Activated CD4-positive, alpha-beta T cell treated with anti-CD3 and anti-CD28 coated beads for 4 hours (primary cell): ENCODE measurements at places on chromosomes 5 and 9.

DNA sequence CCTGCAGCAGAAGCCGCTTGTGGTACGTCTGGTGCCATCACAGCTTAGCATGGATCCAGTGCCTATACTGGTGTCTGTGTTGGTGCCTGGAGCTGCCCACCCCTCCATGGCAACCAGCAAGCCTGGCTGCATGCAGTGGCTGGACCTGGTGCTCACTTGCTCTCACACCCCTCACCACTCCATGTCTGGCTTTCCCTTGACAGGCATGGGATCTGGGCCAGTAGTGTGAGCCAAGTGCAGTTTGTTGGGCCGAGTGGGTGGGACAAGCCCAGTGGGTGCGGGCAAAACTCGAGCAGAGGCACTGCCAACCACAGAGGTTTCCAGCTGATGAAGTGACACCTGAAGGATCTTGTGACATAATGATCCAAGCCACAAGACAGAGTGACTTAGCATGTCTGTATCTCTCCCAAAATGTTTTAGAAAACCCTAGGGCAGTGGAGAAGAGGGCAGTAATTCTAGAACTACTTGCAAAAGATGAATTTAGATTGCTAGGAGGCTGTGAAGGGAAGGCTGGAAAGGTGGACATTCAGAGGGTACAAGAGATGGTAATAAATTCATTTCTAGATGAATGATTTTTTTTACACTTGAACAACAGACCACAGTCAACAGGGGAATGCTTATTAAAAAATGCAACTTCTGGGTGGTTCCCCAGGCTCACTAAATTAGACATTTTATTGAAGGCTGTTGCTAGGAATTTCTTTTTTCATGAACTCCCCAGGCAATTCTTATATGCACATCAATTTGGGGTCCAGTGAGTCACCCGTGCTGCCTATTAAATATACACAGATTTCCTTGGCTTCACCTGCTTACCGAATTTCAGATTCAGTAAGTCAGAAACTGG lies 660.3 kb downstream of the TLR4 start:
- no peak for DNase-seq

DNA sequence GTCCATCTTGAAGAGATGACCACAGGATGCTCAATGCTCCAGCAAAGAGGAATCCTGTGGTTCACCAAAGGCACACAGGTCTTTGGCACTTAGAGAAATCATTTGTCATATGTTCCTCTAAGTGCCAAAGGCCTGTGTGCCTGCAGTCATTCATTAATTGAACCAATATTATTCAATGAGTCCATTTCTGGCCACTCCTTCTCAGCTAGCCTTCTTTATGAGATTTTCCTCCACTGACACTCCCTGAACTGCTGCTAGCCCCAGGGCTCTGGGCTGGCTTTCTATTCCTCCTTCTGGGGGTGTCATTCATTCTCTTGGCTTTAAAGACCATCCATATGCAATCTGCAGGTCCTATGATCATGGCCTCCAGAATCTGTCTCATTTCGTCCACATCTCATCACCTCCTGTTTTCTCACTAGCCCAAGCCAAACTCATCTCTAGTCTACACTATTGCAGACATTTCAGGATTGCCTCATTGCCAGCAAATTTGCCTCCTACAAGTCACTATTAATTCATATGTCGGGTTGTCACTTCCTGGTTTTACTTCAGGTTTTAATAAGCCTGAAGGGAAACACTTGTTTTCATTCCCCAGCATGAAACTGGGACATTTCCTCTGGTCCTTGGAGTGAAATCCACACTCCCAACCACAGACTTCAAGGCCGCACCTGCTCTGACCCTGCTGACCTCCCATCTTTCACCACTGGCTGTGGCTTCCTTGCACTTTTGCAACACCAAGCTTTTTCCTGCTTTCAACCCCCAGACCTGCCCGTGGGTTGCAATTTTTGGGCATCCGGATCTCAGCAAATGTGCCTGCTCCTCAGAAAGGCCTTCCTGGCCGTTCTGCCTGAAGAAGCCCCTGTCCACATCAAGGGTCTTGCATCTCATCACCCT lies 35.1 kb downstream of the KCNIP1 start:
- no peak for DNase-seq

DNA sequence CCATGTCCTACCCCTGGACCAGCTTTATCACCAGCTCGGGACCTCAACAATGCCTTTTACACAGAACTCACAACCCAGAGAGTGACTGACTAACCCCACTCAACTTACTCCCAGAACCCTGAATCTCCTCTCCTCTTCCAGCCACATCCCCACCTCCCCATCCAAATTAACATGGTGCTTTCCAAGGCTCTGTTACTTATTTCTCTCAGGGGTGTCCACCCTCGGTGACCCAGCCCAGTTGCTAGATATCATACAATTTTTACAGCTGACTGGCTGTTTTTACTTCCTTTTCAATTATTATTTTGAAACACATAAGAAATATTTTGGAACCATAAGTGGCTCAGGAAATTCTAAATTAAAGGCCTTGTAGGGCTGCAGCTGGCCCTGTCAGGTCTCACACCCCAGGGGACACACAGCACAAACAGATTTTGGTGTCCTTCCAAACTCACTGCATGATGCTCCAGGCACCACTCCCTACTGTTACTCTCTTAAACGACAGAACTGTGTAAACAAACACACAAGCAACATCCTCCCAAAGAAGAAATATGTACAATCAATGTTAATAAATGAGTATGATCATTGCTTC lies 180.6 kb downstream of the ADAMTS12 start:
- no peak for DNase-seq

DNA sequence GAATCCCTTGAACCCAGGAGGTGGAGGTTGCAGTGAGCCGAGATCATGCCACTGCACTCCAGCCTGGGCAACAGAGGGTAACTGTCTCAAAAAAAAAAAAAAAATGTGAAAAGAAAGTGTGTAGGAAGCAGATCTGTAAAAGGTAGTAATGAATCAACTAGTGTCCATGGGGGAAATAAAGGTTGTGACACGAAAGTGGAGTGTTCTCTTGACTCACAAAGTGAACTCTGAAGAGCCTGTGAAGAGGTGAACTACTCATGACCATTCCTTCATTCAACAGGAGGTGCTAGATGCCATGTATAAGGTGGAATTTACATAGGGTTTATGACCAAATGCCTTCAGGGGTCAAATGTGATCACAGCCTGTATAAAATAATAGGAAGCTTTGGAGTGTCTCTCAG lies 12.8 kb downstream of the IQGAP2 start:
- no peak for DNase-seq

DNA sequence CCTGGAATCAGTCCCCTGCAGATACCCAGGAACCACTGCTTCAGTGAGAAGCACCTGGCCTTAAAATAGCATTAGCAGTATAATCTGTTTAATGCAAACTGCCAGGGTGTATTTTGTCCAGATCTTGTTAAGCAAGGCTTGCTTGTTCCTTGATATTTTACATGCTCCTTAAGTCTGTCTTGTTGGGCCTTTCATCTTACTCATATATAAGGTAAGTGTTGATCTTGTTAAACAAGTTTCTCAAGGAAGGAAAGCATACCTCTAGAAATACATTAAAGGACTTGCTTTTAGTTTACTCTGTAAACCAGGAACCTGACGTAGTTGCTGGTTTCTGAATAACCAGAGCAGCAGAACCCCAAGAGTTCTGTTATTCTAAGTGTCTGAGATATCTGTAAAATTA lies 13.7 kb downstream of the HSPA4 start:
- DNase-seq = no peak

DNA sequence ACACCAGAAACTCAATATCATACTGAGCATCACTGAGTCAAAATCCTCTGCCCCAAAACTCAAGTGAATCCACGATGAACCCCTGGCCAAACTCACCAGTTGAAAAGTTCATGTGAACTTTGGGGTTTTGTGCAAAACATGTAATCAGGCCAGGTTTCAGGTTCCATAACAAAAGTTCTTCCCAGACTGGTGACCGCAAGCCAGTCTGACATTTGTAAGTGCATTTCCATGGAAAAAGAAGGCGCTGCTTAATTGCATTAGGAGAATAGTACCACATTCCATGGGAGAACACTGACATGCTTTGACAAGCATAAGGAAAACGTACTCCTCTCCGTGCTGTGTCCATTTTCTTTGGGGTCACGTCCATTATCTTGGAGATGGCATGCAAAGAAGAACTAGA lies 567.0 kb downstream of the BNC2 start:
- DNase-seq = no peak

DNA sequence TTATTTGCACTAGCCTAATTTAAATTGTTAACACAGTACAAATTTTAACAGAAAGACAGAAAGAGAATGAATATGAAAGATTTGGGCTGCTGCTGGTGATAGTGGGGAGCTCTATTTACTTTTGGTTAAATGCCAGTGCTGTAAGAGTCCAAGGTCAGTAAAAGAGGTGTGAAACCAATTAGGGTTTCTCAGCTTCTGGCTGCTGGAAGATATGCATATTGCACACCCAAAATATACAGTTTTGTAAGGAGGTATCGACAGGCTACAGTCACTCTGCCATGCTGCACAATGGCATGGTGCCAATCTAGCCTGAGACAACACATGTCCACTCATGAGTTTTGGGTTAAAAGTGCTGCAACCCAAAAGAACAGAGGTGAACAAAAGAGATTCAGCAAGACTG lies 79.3 kb downstream of the PPP2R2B start:
- no peak for DNase-seq

DNA sequence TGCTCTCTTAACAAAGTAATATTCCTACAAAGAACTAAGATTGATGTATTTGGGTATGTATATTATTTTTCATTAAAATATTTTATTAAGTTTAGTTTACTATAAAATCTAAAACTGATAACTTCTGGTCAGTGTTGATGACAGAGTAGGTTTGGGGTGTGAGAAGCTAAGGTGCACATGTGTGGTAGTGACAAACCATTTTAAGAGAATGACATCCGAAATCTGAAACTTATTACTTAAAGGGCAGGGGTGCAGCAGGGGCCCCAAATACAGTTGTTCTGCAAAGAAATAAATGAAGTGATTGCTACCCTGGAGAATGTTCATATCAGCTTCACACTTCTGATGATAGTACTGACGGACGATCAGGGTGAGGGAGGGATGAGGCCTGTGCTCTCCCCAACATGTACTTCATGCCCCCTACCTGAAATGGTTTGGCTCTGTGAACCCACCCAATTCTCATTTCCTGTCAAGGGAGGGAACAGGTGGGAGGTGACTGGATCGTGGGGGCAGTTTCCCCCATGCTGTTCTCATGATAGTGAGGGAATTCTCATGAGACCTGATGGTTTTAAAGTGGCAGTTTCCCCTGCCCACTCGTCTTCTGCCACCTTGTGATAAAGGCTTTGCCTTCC lies 125.3 kb upstream of the RFX3 start:
- no peak for DNase-seq

DNA sequence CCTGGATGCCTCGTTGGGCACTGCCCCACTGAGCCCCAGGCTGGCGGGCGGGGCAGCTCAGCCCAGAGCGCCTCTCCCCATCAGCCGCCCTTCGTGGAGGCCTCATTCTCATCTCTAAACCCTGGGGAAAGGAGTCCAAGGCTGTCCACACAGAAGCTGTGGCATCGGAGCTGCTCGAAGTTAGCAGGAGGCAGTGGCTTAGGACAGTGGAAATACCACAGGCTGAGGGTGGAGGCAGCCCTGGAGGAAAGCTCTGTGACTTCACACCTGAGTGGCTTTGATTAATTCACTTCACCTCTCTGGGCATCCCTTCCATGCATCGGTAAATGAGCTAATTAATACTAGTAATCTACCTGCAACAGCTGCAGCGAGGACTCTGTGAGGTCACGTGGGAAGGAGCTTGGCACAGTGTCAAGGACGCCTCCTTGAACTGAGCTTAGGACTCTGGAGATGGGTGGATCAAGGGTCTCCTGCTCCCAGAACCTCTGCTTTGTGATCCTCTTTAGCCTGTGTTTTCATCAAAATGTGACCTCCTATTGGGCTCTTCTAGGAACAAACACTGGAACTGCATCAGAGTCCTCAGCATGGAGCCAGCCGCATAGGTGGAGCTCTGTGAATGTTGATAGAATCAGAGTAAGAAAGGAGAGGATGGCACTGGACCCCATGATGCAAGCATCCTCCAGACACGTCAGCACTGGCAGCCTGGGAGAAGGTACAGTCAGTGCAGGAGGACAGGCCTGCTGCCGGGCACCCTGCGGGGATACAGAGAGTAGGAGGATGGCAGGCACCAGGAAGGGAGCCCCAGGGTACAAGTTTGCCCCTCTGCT lies 842 bp upstream of the ANGPTL2 start:
- DNase-seq = no peak

- no peak for DNase-seq
Measured at GRCh38 chr9:89525446-89526374, 27.8 kb upstream of the SEMA4D start.

DNA sequence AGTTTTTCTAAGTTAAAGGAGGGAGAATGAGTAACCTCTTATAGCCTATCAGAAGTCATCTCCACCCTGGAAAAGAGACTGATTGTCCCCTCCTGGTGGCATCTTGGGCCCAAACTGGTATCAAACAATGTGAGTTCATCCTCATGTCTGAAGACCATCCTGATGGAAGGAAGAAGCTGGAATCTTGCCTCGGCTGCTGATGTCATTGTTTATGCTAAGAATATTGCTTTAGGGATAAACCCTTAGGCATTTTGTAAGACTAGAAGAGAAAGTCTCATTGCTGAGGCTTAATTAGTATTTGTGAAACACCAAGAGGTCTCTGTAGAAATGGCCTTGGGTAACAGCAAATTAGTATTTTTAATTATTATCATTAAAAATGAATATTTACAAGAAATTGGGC lies 65.7 kb upstream of the KCNN2 start:
- DNase-seq = no peak

GRCh38 chr5:76736679-76737556 lies 21.0 kb downstream of the F2R start:
- DNase-seq = no peak

DNA sequence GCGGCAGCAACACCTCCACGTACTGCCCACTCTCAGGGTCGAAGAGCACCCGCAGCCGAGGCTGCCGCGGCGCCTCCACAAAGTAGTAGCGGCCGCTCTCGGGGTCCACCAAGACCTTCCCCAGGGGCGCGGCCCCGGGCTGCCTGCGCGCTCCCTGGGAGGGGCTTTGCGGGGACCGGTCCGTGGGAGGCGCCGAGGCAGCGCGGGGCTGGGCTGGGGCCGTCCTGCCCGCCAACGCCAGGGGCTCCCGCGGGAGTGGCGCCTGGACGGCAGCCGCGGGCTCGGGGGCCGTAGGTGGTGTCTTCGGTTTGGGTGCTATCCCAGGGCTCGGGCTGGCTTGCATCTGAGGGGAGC lies 2.6 kb upstream of the MZB1 start:
- no peak for DNase-seq

DNA sequence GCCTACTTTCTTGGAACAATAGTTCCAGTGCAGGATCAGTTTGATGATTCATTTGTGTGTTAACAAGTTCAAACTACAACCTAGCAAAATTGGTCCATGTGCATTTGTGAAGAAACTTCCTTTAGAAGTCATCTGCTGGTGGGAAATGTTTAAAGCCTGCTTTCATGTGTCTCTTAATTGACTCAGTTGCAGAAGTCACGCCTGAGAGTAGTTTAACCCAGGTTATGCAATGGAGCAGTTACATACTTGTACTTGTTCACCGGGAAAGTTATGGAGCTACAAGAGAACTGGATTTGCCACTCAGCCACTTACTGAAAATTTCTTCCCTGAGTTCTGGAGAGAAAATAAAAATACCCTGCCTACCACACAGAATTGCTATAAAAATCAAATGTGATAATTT lies 1397.8 kb downstream of the PTPRD start:
- DNase-seq = no peak
